ENCODE measurements at places on chromosomes 3 and 15.
A peak's percentile ranks its signal among the peaks of the same experiment; 100 is the strongest.

DNA sequence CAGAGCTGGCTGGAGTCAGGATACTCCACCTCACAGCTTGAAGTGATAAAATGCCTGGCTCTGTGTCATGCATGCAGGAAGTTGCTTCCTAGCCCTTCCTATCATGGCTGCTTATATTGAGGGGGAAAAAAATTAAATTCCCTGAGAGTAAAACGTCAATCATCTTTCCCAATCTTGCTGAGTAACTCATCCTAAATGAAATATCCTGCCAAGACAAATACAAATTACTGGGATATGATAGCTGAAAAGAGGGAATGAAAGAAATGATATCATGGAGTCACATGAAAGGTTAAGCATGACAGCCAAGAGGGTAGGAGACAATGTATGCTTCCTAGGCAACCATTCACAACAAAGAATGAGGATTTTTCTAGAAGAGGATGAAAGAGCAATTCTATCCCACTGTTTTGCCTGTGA is 110.6 kb downstream of the ABI3BP start:
- DNase-seq = no peak

DNA sequence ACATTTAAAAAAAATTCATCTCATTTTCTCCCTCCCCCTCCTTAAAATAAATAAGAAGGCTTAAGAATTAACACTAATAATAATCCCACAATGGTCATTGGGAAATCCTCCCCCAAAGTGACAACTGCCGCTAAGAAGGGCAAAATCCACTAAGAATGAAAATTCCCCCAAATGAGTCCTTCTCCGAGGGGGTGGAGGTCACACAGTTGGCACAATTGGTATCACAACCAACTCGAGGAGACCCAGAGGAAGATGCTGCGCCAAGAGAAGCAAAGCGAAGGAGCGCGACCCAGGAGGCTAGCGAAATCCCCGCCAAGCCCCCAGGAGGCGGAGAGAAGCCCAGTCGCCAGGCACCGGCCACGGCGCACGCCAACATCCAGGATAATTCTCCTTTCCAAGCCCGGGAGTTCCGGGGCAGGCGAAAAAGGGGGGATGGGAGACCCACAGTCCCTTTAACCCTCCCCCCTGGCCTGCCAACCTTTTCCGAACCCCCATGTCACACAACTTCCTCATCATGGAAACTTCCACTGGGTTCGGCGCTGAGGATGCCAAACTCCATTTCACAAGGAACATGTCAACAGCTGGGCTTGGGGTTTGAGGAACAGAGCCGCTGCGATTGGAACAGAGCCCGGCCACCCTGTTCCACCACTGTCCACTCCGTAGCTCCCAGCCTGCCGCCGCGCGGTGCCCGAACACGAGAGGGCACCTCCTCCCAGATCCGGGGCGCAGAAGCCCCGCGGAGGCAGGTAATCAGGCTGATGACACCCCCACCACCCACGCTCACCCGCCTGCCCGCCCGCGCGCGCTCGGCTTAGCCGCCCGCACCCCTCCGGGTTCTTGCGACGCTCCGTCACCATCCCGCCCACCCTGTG is 668 bp downstream of the THRB start:
- no peak for DNase-seq

DNA sequence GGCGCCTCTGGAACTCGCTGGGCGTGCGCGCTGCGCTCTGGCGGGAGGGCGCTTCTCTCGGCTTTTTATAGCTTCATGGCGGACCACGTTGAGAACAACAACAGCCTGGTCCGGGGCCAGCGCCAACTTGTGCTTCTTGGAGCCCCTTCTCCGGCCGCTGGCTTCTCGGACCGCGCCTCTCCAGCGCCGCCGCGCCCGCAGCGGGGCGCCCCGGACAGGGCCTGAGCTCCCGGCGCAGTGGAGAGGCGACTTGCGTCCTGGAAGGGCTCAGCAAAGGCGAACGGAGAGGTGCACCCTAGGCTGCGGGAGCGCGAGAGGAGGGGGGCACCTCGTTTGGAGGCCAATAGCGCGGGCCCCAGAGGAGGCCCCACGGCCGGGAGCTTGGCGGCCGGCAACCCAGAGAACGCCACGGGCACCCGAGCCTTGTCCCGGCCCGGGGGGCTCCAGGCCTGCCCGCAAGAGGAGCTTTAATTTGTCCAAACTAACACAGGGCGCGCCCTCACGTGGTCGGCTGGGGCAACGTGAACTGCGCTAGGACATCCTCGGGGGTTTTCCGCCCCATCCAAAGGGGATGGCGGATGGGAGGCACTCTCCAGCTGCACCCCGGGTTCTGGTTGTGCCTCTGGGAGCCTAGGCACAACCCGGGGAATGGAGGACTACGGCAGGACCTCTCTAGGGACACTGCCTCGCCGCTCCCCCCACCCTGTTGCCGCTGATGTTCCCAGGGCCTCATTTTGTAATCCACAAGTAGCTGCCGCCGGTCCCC is 37.8 kb downstream of the HMCES start:
- DNase-seq = peak; percentile 80

DNA sequence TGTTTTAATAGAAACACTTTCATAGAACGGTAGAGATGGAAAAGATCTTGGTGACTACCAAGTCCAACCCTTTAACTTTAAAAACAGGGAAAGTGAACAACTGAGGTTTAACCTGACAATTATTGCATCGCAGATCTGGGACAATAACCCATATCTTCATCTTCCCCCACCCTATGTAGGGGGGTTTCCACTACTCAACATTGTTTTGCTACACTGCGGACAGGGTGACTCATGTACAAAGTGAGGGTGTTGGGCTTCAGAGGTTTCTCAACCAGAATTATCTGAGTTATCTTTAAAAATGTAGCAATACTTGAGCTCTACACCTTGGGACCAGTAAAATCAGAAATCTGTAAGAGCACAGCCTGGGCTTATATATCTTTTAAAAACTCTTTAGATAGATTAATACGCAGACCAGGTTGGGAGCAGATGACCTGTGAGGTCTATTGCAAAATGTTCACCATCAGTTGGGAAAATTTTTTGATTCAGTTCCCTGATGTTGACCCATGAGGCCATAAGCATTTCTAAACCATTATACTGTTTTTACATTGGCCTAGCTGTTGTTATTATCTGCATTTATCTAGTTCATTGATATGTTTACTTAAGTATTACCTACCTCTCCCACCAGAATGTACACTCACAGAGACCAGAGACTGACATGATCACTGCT is 103.6 kb upstream of the ICE2 start:
- DNase-seq = no peak

Data from stimulated activated CD4-positive, alpha-beta T cell treated with anti-CD3 and anti-CD28 coated beads, Interleukin-15, amount 100 ng/mL, for 1 hour (primary cell).